Vein endothelial cell (primary cell): ENCODE measurements at places on chromosomes 12 and 14. TPM values are rescaled to one million over a fixed set of nuclear protein-coding genes. Genes with fewer than 3 reads are reported as not detected.

SOX5 gene
- total RNA-seq: 1.5 and 2.6 TPM in 2 replicates

DBX2 gene
- total RNA-seq: not detected in 2 replicates

ADGRD1 gene
- total RNA-seq: not detected in 2 replicates

IGFBP6 gene
- total RNA-seq: 8.2 and 8.5 TPM in 2 replicates

ANKRD52 gene
- total RNA-seq: 23.8 and 27.5 TPM in 2 replicates
